Activated CD4-positive, alpha-beta T cell treated with anti-CD3 and anti-CD28 coated beads for 24 hours (primary cell): ENCODE measurements at places on chromosomes 7 and 10.

- no peak for DNase-seq
Observed at GRCh38 chr10:131866673-131867072, 34.1 kb upstream of the PPP2R2D start.

DNA sequence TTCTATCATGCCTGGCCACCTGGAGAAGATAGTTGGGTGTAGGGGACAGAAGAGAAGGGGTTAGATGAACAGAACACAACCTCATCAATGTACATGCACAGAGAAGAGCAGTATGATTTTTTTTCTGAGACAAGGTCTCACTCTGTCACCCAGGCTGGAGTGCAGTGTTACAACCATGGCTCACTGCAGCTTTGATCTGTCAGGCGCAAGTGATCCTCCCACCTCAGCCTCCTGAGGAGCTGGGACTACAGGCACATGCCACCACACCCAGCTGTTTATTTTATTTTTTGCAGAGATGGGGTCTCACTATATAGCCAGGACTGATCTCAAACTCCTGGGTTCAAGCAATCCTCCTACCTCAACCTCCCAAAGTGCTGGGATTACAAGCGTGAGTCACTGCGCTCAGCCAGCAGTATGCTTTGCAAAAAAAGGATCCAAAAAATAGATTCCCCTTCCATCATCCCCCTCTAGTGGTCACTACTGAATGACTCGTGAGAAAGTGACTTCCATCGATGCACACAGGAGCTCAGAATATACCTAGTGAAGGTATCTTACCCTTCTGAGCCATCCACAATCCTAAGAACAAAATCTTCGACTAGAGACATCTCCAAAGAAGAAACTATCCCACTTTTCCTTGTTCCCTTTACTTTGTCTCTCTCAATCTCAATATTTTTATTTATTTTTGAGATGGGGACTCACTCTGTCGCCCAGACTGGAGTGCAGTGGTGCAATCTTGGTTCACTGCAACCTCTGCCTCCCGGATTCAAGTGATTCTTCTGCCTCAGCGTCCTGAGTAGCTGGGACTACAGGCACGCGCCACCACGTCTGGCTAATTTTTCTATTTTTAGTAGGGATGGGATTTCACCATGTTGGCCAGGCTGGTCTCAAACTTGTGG is 21.0 kb downstream of the ZCWPW1 start:
- peak; percentile 45 for DNase-seq

GRCh38 chr7:90412458-90413184 is 9.4 kb downstream of the CLDN12 start:
- peak; percentile 5 for DNase-seq

- no peak for DNase-seq
Observed at GRCh38 chr7:50684011-50684712, 98.5 kb downstream of the GRB10 start.

- no peak for DNase-seq
Observed at GRCh38 chr10:12704488-12704887, 297.0 kb downstream of the CCDC3 start.

DNA sequence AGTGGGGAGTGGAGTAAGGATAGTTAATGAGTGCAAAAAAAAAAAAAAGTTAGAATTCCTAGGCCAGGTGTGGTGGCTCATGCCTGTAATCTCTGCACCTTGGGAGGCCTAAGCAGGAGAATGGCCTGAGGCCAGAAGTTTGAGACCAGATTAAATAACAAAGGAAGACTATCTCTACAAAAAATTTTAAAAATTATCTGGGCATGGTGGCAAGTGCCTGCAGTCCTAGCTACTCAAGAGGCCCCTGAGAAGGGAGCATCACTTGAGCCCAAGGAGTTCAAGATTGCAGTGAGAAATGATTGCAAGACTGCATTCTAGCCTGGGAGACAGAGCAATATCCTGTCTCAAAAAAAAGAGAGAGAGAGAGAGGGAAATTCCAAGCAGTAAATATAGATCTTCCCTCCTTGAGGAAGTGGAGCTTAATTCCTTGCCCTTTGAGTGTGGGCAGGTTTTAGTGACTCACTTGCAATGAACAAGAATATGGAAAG is 19.5 kb upstream of the CSTF2T start:
- no peak for DNase-seq
